ENCODE measurements at places on chromosomes 5 and 9.

- peak; percentile 5 for DNase-seq
These were observed 167.3 kb downstream of the PJA2 start for GRCh38 chr5:109242518-109242917.

- peak; percentile 43 for DNase-seq
These were observed 244.0 kb downstream of the EPB41L4A start for GRCh38 chr5:112174959-112175594.

GRCh38 chr9:124218987-124219461 is 38.7 kb upstream of the NEK6 start:
- no peak for DNase-seq

DNA sequence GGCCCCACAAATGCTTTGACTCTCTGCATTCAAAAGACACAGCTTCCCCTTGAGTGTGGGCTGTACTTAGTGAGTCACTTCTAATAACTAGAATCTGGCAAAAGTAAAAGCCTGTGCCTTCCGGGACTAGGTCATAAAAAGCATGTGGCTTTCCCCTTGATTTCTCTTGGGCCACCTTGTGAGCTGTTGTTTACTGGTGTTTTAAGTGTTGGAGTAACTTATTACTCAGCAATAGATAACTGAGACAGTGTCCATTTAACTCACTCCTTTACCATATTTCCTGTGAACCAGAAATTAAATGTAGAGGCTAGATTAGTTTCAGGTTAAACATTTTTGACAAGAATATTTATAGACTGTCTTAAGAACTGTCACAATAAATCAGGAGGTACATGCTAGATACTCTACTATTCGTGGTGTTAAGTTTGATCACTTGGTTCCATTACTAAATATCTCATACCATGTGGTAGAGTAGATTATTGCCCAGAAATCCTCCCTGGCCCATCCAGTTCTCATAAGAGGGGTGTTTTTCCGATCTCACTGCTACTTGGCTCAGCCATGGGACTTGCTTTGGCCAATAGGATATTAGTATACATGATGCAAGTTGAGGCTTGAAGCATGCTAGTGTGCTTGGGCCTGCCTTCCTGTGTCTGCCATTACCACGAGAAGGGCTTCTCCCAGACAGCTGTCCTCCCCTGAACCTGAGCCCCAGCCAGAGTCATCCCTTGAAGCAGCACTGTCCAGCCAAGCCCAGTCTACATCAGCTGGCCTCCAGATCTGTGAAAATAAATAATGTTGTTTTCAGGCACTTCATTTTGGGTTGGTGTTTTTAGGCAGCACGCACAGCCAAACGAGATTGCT is 10.4 kb upstream of the CMBL start:
- DNase-seq, result no peak

DNA sequence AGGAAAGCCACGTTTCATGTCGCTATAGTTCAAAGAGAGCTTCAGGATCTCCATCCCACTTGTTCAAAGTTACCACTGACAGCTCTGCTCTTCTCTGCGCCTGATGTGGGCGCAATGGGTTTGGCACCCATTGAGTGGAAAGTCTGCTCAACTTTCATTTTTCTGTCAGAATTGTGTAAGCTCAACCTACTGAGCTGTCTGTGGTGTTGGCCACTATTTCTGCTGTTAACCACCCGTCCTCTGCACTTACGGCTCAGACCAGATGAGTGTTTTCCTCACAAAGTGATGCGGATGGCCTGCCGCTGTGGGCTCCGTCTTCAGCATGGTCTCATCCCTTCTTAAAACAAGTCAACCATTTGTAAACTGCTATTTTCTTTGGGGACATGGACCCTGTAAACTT is 131.2 kb downstream of the WNK2 start:
- no peak for DNase-seq

- no peak for DNase-seq
These were observed 1.1 kb downstream of the ARL10 start for GRCh38 chr5:176366232-176366894.

GRCh38 chr9:80707120-80707519 is 982.2 kb downstream of the TLE1 start:
- DNase-seq, result no peak

- DNase-seq, result no peak
These were observed 2.6 kb downstream of the TEX10 start for GRCh38 chr9:100350188-100350587.

GRCh38 chr5:142826741-142827492 is 56.7 kb downstream of the ARHGAP26 start:
- peak; percentile 32 for DNase-seq

DNA sequence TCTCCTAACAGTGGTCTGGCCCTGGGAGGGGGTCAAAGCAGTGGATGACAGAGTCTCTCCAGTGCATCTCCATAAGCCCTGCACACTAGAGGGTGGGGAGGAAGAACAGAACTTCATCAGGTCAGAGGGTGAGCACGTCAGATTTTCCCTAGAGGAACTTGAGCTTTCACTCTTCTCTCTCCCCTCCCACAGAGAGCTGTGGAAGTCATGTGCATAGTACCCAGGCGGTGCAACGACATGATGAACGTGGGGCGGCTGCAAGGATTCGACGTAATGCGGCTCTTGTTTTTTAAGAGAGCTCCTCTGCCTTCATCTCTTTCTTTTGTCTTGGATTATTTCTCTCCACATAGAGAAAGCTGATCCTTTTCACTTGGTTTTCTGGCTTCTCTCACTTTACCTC is 100.2 kb upstream of the OTULINL start:
- no peak for DNase-seq

GRCh38 chr5:123282444-123282843 is 140.8 kb downstream of the CEP120 start:
- DNase-seq, result no peak

- no peak for DNase-seq
These were observed 20.8 kb downstream of the PAPPA start for GRCh38 chr9:116174347-116174746.

GRCh38 chr9:68844631-68845612 is 139.9 kb downstream of the PIP5K1B start:
- DNase-seq, result peak; percentile 10

DNA sequence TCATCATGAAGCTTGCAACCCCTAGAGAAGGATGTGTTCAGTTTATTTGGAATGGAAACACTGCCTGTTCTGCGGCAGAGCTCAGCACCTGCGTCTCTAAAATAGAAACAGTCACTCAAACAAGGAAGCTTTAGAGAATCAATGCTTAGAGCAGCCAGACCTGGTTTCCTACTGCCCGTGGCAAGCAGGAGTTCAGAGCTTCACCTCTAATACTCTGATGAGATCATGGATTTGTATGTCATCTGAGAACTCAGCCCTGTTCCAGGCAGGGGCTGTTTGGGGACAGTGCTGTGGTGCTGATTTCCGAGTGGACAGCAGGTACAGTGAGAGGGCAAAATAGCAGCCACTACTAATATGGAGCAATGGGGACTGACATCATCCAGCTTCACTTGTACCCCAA is 236.0 kb upstream of the IRX1 start:
- DNase-seq, result no peak

- no peak for DNase-seq
These were observed 5.0 kb downstream of the RELL2 start for GRCh38 chr5:141641634-141642267.

- no peak for DNase-seq
These were observed 46.8 kb downstream of the GRIN3A start for GRCh38 chr9:101691657-101692056.

GRCh38 chr5:135713161-135713915 is 121.1 kb upstream of the SLC25A48 start:
- no peak for DNase-seq

DNA sequence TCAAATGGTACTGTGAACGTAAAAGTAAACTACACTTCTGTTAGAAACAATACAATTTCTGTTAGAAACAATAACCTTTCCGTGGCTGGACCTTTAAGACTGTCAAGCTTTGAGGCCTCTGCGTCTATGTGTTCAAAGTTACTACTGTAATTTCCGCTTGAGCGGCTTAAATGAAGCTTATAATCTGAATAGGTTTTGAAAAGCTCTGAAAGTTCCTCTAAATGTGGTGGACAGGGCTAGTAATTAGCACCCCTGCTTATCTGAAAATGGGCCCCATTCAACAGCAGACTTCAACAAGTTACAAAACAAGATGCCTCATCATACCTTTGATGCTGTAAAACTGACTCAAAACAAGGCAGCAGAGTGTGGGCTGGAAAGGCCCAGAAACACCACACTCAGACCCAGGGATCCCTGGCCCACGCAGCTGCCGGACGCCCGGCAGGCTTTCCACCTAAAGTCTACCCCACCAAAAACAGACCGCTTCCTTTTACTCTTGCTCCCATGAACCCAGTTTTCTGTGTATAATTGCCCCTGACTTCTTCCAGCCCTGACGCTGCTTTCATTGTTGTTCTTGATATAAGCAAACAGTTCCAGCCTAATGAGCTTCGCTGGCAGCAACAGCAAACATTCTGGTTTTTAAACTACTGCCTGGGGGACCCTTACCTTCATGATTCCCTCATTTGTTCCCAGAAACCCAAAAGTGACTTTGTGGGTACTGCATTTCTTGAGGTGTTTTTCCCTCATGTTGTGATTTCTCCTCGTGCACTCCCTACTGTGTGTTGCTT is 66.7 kb downstream of the TLE1 start:
- no peak for DNase-seq

DNA sequence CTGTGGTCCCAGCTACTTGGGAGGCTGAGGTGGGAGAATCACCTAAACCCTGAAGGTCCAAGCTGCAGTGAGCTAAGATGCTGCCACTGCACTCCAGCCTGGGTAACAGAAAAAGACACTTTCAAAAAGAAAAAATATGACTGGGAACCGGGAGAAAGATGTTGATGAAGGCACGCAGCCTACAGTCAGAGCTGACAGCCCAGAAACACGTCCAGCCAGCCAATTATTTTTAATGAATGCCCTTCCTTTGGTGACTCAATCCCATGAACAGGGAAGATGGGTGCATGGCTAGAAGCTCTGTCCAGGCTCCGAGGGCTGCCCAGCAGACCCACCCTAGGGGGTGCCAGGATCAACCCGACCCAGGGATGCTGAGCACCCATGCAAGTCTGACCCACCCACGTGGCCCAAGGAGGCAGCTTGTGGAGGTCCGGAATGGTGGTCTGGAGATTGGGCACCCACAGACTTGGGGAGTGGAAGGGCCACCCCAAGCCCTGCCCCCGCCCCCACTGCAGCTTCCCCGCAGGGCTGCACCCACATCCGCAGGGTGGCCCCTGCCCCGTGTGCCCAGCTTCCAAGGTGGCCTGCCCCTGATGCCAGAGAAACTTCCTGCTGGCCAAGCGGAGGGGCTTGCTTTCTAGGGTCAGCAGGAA is 51.0 kb downstream of the ADAMTS2 start:
- no peak for DNase-seq

DNA sequence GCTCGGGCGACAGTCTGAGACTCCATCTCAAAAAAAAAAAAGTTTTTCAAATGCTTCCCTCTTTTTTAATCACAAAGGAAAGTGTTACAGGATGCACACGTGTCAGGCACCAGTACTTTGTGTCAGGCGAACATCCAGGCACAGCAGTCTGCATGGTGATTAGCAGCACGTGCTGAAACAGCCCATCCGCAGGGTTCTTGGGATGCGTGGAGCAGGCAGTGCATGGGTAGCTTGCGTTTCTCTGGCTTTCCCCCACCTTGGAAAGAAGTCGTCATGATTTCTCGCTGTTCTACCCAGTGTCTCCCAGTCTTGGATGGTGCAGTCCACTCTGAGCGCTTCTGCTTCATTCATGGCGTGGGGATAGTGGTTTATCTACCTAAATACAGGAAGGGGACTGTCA is 35.4 kb downstream of the GPR107 start:
- DNase-seq, result no peak

DNA sequence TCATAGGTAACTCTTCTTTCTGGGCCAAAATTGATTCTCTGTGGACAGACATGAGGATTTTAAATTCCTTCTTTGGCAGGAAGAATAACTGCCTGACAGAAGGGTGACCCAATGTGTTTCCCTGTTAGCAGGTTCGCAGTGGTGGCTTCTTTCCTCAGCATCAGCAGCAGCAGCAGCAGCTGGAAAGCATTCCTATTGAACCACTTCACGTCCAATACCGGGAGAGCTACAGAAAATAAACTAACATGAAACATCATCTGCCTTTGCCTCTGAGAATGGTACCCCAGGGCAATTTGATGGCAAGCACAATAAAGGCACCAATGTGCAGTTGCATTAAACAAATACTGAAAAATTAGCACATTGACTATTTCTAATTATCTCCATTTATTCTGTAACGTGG is 214.5 kb downstream of the TMEM167A start:
- DNase-seq, result no peak

- no peak for DNase-seq
These were observed 178.7 kb upstream of the SGCD start for GRCh38 chr5:156148301-156148700.

- no peak for DNase-seq
These were observed 623 bp upstream of the TRIM36 start for GRCh38 chr5:115170134-115170928.

DNA sequence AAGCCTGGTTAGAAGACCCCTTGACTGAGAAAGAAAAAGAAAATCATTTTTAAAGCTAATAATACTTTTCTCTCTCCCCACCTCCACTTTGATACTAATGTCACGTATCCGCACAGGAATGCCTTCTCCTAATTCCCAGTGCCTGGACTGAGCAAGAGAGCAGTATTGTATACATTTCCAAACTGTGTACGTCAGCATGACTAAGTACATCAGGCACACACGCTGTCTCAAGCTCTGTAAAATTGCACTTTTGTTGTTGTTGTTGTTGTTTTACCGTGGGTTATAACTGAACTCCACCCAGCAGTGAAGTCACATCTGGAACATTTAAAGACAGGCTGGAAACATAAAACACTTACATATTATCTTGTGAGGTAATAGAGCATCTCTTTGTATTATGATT is 407.6 kb downstream of the DNAH5 start:
- no peak for DNase-seq

GRCh38 chr5:6759401-6759800 is 46.2 kb downstream of the TENT4A start:
- DNase-seq, result no peak

DNA sequence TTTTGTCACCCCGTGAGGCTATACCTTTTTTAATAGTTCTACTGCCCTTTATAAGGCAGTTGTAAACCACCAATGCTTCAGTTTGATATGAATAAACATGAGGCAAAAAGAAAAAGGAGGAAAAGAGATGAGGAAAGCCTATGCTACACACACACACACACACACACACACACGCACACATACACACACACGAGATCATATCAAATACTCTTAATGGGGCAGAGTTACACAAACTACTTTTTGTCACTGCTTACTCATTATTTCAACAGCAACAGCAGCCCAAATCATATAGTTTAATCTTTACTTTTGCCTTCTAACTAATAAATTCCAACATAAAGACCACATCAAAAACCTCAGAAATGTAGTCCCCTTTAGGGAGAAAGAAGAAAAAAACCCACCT is 116.8 kb upstream of the PAM start:
- DNase-seq, result no peak

DNA sequence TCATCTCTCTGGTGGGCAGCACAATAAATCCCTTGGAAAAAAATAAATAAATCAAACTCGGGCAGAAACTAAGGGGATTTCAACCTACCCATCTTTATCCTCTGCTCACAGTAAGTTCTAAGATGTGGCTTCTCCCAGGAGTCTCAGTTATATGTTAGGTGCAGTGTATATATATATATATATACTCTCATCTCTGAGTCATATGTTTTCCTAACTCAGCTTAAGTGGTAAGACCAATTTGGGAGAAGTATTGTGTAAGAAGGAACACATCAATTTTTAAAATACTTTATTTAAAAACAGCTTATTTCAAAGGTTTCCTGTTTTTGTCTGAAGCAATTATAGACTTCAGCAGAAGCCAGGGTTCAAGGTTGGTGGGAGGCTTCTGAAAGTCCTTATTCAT is 20.3 kb upstream of the OSMR start:
- no peak for DNase-seq

GRCh38 chr5:79301046-79301712 is 65.2 kb downstream of the JMY start:
- no peak for DNase-seq

- DNase-seq, result no peak
These were observed 69.0 kb downstream of the SHC3 start for GRCh38 chr9:89109666-89110065.

Data from stimulated activated CD4-positive, alpha-beta T cell treated with anti-CD3 and anti-CD28 coated beads, Interleukin-1b, Interleukin-23, amount 100 ng/mL, for 48 hours (primary cell).